Fibroblast of villous mesenchyme (primary cell): ENCODE measurements at places on chromosomes 5 and 9.

DNA sequence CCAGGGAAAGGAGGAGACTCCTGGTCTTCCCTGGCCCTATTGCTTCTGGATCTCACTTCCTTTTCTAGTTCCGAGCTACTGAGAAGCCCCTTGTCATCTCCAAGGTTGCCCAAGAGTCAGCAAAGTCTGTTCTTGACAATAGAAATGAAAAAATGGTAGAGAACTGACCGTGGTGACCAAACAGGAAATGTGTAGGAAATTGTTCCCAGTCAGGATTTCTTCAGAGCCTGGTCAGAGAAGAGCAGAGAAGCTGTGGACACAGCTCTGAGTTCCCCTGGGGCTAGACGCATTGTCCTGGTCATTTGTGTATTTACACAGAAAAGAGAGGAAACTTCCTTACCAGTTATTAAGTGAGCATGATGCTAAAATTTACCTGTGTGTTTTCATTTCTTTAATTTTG lies 35.6 kb downstream of the S1PR3 start:
- DNase-seq, result no peak

GRCh38 chr5:77400645-77401044 lies 91.5 kb downstream of the WDR41 start:
- peak; percentile 43 for DNase-seq

DNA sequence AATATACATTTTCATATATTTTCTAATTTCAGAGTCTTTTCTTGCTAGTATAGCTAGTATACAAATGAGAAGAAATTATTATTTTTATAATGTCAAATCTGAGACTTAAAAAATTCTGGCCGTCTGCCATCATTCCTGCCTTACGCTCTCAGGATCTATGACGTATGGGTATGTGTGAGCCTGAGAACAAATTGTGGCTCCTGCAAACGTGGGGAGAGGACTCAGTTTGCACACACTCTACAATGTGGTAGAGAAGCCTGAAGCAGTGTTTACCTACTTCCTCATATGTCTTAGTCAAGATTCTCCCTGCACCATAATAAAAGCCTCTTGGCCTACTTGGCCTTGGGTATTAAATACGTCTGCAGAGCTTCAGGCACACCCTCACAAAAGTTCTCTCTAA lies 825.4 kb downstream of the SEMA5A start:
- no peak for DNase-seq

DNA sequence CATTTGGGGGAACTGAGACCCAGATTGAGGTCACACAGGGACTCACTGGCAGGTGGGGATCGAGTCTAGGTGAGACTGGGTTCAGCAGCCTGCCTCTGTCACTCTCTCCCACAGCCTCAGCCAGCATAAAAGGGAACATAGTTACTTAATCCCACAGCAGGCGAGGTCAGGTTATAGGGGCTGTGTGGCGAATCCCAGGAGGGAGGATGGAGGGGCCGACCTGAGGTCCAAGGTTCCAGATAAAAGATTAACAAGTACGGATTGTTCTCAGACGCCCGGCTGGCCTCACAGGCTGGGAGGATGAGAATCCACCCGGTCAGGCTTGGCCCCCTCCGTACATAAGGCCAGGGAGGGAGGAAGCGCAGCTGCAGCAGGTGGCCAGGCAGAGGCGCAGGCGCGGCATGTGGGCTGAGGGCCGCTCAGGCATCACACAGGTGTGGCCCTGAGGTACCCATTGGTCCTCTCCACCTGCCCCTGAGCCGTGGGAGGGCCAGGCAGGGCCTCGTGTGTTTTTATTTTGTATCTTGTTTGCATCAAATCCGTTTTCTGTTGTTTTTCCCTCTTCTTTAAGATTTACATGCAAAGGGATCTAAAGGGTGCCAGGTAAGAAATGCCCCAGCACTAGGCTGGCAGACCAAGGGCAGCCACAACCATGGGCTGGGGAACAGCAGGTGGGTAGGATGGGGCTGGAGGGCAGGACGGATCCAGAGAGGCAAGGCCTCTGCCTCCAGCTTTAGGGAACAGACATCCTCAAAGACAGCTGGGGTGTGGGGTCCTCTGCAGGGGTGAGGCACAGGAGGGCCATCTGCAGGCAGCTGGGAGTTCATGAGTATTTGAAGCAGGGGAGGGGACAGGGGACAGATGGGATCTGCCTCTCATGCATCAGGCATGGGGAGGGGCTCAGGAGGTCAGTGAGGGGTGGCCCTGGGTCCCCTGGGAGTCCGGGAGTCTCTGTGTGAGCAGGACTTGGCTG lies 3.6 kb downstream of the SUSD3 start:
- no peak for DNase-seq

DNA sequence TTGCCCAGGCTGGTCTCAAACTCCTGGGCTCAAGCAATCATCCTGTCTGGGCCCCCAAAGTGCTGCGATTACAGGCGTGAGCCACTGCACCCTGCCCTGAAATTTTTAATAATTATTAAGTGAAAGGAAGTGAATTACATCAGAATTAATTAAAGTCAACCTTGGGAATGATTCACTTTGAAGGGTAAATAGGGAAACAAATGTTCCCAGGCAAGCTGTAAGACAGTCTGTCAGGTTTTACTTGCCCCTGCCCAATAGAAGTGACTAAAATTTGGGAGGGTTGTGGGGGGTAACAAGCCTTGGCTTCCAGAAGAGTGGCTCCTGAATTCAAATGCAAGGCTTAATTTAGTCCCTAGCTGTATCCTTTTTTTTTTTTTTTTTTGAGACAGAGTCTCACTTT lies 1.3 kb upstream of the LIX1 start:
- no peak for DNase-seq

GRCh38 chr9:69584759-69585158 lies 87.4 kb downstream of the APBA1 start:
- no peak for DNase-seq

DNA sequence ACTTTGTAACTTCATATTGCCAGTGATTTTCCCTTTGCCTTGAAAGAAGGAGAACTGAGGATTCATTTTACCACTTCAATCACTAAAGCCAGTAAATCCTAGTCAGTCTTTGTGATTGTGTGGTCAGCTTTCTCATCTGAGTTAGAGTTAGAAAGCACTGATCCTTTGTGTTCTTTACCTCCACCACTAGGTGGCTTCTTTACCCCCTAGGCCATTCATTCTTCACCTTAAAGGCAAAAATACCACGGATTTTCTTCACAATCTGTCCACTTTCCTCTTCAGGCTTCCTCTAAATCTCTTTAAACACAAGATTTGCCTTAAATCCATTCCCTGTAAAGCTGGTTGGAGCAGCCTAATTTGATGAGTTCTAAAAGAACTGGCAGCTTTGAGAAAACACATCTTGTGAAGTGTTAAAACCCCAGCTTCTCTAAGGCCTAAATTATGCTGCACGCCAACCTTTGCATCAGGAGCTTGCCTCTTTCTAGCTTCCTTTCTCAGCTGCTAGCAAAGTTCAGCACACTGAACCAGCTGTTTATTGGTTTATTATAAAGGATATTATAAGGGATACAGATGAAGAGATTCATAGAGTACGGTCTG lies 20.4 kb downstream of the BDP1 start:
- DNase-seq, result peak; percentile 17

DNA sequence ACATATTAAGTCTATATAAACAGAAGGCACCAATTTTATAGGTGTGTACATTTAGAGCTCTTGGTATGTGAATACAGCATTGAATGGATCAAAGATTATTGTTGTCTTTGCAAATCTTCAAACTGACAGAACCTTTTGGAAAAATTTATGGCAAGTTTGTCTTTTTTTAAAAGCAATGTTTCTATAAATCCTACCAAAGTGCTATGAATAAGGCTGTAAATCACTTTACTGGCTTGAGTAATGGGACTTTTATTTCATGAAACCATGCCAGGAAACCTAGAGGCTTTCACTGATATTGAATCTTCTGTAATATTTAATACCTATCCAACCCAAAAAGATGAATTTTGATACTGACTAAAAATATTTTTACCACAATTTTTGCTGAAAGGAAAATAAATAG lies 7.4 kb upstream of the DAPK1 start:
- DNase-seq, result no peak

DNA sequence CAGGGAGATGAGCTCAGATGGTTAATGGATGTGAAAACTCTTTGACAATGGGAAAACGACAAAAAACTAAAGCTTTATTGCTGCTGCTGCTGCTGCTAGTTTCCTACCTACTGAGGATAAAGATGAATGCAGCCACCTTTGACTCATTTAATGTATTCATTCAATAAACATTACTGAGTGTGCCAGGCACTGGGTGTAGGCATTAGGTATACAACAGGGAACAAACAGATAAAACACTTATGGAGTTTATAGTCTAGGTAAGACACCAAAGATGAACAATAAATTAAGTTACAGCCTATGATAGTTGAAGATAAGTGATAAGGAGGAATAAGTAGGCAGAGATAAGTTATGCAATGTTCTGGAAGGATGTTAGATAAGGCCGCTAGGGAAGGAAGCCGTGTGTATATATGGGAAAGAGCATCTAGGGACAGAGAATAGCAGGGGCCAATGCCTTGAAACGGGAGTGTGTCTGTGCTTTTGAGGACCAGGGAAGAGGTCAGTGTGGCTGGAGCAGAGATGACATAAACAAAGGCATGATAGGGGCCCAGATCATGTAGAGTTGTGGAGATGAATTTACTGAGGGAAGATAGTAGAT lies 477.6 kb downstream of the NTRK2 start:
- DNase-seq, result no peak

- DNase-seq, result peak; percentile 46
These were observed 14.2 kb upstream of the NRARP start for GRCh38 chr9:137316012-137316981.

DNA sequence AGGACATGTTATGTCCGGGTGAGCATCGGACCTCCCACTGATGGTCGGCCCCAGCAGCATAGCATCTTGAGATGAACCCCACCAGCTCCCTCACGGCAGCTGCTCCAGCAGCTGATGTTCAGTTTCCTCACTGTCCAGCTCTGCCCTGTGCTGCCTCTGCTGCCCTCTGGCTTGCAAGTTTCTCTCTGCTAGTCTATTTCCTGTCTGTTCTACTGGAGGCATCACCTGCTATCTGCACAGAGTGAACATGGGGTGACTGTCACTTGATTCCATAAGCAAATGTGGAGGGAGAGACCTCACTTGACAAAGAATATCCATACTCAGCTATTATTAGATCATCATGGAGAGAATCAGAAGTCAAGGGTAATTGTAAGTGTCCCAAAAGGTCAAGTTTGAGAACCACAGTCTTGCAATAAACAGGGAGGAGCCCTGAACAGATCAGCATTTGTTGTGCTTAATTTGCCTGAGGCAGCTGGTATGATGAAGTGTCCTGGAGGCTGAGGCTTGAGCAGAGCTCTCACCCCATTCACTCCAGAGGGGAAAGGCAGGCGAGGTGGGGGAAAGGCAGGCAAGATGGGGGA lies 702.8 kb downstream of the SEMA5A start:
- DNase-seq, result peak; percentile 82

DNA sequence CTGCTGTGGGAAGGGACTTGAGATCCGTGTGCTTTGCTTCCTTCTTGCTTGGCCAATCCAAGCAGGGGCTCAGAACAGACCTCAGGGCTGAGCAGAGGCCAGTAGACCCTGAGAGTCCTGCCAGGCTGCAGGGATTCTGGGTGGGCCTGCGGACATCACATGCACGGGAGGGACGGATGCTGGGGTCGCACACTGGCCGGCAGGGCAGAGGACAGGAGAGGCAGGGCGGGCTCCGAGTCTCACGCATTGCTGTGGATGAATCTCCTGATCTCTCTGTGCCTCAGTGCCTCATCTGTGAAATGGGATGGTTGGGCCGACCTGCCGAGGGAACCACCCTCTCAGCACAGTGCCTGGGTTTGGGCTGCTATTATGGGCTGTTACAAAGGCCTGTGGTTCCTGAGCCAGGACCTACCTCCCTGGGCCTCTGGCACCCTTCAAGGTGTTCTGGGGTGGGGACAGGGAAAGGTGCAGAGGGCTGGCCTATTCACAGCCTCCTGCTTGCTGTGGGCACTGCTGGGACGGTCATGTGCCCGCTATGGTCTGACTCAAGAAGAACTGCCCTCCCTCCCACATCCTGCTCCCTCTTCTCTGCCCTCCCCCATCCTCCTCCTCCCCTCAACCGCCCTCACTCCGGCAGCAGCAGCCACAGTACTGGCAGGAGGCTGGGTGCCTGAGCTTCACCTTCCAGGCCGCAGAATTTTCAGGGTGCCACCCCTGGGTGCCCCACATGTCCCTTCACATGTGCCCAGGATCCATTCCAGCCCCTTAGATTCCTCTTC lies 43.3 kb downstream of the NCS1 start:
- peak; percentile 45 for DNase-seq

- peak; percentile 9 for DNase-seq
These were observed at the start of gene PCDHGA8 for GRCh38 chr5:141392429-141393198. Gene PCDHGA8 (plus strand): TSS chr5:141392633. CDS start chr5:141392814, 181 bp downstream.

DNA sequence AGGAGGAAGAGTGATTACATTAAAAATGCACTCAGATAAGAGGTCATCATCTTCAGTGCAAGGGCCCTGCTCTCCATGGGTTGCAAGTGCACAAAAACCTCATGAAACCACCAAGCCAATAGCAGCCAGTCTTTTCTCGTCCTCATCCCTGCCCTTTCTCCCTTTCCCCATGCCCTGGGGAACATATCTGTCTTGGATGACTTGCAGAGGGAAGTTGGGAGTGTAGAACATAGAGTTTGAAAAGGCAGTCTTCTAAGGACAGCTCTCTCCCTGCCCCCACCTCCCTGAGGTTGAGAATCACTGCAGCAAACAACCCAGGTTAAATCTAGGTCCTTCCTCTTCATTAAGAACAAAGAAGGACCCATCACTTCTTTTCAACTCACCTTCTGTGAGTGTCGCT lies 22.0 kb downstream of the DDX31 start:
- DNase-seq, result peak; percentile 81

DNA sequence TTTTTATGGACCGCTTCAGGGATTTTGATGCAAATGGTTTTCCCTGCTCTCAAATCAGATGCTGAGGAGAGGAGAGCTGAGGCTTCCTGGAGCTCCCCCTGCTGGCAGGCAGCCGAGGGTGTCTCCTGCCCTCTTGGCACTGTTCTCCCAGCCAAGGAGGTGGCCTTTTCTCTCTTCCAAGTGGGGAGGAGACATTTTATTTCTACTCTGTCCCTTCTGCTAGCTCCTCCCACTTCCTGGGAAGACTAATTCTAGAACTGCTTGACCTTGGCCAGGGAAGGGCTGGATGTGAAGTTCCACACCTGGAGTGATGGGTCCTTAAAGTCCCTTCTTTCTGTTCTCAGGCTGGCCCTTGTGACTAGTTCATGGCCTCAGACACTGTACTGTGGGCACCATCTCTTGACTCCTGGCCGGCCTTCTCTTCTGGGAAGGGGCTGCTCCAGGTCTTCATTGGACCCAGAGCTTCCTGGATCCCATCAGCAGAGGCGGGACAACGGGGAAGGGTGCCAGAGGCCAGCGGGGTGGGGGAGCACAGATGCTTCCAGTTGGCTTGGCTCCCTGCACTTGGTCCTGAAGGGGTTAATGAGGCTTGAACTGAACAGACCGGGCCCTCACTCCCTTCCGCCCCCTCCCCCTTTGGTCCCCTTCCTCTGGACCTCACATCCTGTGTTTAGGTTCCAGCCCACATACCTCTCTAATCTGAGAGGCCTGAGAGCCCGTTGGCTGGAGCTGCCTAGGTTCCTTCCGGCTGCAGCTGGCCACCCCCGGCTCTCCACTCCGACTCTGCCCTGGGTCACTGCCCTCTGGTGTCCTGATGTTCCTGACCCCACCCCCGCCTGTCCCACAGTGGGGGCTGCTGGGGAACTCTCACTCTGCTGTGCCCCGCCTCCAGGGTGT lies 32.1 kb downstream of the PTPA start:
- DNase-seq, result peak; percentile 94

GRCh38 chr5:93603793-93604643 lies 21.0 kb downstream of the NR2F1 start:
- DNase-seq, result peak; percentile 75

GRCh38 chr9:127574072-127574993 lies 37.7 kb upstream of the STXBP1 start:
- DNase-seq, result peak; percentile 46

GRCh38 chr5:54049963-54050362 lies 260.4 kb downstream of the ARL15 start:
- DNase-seq, result peak; percentile 24

GRCh38 chr9:124652615-124653393 lies 118.3 kb downstream of the NR6A1 start:
- peak; percentile 88 for DNase-seq
